ENCODE measurements at places on chromosomes 2 and 18.

GRCh38 chr2:233300401-233300800 is 7.2 kb upstream of the SAG start:
- DNase-seq, result no peak

GRCh38 chr2:152598975-152599759 is 118.1 kb downstream of the PRPF40A start:
- no peak for DNase-seq

DNA sequence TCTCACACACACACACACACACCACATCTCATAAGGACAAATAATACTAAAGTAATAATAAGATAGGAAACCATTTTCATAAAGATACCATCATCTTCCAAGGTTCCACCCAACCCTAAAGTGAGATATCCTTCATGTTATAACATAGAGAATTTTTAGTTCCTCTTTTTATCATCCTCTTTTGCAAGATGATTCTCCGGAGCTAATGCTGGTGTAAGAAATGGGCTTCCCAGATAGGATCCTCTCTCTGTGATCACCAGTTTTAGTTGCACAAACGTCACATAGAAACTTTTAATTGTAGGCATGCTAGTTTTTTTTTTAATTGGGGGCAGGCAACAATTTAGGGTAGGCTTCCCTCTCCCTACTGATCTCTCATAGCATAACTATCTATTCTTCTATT is 49.6 kb downstream of the ARHGAP25 start:
- no peak for DNase-seq

- no peak for DNase-seq
Measured at GRCh38 chr2:239917125-239917956, 107.8 kb downstream of the NDUFA10 start.

DNA sequence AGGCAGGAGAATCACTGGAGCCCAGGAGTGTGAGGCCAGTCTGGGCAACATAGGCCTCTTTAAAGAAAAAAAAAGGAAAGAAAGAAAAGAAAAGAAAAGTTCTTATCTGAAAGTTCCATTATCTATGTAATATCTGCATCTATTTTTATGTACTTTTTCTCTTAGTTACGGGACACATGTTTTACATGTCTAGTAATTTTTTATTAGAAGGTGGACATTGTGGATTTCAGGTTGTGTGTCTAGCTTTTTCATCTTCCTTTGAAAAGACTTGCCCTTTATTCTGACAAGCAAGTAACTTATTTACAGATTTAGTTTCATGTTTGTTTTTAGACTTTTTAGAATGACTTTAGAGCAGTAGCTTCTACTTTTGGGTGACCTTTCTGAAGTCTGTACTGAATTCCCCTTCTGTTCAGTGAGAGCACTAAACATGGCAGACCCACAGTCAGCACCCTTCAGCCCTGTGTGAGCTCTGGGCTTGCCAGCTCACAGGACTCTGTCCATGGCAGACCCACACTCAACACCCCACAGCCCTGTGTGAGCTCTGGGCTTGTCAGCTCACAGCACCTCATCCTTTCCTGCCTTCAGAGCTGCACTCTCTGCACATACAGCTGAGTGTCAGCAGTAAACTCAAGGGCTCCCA is 17.5 kb downstream of the TRAPPC12 start:
- no peak for DNase-seq

DNA sequence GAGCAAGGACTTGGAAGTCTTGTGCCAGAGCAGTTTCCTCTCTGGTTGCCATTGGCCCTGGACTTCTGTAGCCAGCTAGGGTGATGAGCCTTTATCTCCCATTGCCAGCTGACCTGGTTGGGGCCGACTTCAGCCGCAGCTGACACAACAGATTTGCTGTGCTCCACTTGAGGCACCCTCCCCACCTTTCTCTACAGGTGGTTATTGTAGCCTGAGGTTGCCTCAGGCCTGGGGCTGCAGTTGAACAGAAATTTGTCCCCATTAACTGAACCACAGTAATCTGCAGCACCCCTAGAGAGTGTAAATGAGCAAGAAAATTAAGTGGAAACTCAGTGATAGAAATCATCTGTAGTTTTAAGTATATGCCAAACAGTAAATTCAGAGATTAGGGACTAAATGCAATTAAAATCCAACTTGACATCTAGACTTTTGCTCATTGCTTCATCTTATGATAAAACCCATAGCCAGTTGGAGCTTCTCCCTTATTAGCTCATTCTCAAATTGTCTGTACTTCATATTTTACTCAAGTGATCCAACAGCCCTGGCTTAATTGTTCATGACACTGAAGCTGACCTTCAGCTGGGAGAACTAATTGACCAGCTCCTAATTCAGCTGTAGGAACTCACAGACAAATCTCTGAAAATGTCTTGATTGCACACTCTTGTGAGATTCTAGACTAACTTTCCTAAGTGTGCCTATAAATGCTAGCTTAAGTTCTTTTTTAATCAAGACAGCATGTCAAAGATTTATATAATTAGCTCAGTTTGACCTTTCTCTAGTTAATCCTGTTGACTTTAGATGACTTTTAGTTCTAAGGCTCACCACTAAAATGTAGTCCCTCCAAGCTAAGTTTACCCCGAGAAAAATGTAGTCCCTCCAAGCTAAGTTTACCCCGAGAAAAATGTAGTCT is 48.9 kb downstream of the COPS8 start:
- DNase-seq, result peak; percentile 54

DNA sequence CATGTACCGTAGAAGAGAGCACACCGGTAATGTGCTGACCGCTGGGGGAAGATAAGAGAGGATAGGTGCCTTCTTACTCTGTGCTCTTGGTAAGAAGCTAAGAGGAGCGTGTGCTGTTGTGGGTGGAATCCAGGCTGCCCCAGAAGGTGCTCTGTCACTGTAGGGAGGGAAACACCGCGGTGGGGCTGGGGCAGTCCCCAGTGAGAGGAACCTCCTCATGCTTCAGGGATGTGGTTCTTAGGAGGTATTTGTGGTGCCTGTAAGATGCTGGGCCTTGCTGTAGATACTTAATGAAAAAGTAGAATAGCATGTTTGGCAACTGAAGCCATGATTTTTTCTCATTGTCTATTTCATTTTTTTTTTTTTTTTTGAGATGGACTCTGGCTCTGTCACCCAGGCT is 1.1 kb downstream of the COLEC11 start:
- DNase-seq, result no peak

DNA sequence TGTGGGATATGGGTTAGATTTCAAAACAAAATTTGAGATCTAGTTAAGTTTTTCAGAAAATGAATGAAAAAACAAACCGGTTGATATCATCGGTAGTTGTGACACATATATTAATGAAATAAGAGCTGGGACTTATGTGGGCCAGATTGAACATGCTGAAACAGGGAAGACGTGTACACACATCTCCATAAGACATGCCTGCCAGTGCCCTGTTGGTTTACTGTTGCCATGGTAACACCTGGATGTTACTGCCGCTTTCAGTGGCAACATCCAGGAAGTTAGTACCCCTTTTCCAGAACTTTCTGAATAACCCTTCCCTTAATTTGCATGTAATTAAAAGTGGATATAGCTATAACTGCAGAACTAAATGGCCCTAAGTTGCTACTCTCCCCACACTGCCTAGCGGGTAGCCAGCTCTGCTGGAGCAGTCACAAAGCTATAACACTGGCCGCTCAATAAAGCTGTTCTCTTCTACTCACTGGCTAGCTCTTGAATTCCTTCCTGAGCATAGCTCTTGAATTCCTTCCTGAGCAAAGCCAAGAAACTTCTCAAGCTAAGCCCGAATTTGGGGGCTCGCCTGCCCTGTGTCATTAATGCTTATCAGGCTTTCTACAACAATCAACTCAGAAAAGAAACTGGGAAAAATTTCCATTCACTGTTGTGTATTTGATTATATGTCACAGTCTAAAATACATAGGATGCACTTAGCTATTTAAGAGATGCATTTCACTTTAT is 776.3 kb upstream of the CDH7 start:
- DNase-seq, result no peak

GRCh38 chr2:60249879-60250278 is 303.6 kb downstream of the BCL11A start:
- DNase-seq, result no peak

DNA sequence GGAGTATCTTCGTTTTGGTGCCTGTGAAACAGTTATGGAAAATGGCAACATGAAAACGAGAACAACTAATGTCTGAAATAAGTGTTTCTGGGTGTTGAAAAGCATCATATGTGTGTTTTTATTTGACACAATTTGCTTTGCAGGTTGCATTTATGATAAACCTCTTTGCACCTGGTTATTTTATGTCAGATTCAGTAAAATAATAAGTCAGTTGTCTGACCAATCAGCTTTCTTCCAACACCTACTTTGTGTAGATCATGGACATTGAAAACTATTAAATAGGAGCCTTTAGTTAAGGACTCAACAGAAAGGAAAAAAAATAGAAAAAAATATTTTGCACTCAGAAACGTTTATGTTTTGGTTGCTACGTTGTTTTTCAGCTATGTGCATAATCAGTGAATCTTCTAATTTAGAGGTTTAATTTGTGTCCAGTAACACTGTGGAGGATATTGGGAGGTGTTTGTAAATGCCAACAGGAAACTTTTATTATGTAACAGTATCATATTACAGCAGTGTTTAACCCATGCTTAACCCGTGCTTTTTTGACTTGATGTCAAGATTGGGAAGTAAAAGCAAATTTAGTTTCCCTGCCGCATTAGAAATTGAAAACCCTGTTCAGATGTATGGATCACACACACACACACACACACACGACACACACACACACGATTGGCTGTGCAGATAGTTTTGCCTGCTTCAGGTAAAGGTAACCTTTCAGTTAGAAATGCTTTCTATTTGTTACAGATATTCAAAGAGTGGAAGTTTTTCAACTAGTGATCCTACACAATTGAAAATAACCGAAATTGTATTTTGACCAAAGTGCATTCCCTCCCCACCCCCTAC is 2.6 kb downstream of the PKP4 start:
- DNase-seq, result no peak

- no peak for DNase-seq
Measured at GRCh38 chr2:168685600-168686451, 116.6 kb upstream of the NOSTRIN start.

DNA sequence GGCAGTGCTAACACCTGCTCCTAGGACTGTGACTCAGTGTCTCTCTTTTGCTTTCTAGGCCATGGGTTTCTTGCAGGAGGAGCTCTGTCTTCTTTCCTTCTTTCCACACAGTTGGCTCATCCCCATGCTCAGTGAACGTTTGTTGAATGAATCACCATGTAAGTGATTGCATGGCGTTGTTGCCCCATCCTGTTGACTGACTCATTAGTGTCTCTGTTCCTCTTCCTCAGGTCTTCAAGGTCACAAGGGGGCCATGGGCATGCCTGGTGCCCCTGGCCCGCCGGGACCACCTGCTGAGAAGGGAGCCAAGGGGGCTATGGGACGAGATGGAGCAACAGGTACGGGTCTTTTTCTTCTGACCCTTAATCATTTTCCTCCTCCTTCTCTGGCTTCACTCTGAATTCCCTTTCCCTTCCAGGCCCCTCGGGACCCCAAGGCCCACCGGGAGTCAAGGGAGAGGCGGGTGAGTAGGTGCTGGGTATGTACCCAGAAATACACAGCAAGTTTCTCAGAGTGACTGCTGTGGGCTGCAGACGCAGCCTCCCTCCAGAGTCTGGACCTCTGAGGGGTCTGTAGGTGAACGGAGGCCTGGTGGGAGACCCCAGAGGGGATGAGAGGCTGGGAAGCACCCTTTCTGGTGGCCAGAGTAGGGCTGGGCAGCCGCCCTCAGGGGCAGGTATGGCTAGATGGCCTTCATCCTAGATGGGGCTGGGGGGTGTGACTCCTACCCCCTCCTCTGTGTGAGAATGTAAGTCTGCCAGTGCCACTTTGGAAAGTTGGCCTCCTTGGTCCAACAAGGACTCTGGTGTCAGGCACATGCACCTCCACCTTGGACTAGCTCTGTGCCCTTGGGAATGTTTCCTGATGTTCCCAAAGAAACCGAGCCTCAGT is 32.4 kb downstream of the MARCO start:
- DNase-seq, result no peak

DNA sequence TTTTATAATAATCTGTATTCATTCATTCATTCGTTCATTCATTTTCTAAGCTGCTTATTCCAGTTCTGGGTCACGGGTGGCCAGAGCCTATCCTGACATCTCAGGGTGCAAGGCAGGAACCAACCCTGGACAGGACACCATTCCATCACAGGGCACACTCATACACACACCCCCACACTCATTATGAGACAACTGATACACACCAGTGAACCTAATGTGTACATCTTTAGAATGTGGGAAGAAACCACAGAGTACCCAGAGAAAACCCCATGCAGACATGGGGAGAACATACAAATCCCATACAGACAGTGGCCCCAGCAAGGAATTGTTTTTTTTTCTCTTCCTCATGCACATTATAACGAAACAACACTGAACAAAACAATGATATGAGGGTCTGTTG is 54.7 kb downstream of the RTN4 start:
- DNase-seq, result no peak

- DNase-seq, result no peak
Measured at GRCh38 chr18:62643181-62643580, 72.2 kb upstream of the PHLPP1 start.

- no peak for DNase-seq
Measured at GRCh38 chr2:182280118-182280517, 146.7 kb downstream of the PDE1A start.

GRCh38 chr2:171524018-171524401 is 1.7 kb downstream of the CYBRD1 start:
- no peak for DNase-seq

GRCh38 chr18:13101659-13102197 is 110.6 kb downstream of the CEP192 start:
- DNase-seq, result no peak

- DNase-seq, result no peak
Measured at GRCh38 chr2:18651842-18652774, 62.7 kb upstream of the NT5C1B start.

GRCh38 chr2:230985519-230986231 is 10.2 kb upstream of the SPATA3 start:
- DNase-seq, result no peak

GRCh38 chr2:226797289-226797988 is 2.2 kb downstream of the IRS1 start:
- DNase-seq, result no peak

- no peak for DNase-seq
Measured at GRCh38 chr18:80140455-80140985, 31.5 kb downstream of the ADNP2 start.

DNA sequence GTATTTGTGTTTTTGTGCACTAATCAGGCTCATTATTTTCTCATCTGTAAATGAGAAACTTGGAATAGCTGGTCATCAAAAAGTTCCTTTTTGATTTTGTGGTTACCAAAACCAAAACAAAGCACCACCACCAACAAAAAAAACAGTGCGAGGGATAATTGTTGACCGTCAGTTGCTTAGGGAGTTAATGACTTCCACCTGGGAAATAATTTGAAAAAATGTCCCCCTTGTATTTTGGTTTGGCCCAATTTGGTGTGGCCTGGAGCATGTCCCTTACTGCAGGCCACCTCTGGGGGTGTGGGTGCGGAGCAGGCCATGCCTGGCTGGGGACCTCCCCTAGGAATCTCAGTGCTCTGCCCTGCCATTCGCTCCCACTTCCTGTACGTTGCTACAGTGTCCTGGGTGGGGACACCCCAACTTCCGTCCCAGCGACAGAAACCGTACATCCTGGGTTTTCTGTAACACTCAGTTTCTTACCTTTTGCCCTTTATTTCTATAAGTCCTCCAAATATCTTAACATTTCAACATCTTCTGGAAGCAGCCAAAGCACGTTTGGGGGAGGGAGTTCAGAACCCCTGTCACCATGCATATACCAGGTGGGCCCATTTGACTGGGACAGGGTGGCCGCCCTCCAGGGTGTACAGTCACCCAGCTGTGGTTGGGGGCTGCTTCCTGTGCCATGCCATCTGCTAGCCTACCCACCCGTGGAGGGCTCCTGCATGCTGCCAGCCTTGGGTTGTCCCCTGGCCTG is 31.3 kb downstream of the NCK2 start:
- no peak for DNase-seq

- DNase-seq, result no peak
Measured at GRCh38 chr2:70616168-70616694, 62.6 kb upstream of the TGFA start.

Measured in retina (tissue), 1 donor.